ENCODE measurements at places on chromosomes 4 and X.
A peak's percentile ranks its signal among the peaks of the same experiment; 100 is the strongest.

DNA sequence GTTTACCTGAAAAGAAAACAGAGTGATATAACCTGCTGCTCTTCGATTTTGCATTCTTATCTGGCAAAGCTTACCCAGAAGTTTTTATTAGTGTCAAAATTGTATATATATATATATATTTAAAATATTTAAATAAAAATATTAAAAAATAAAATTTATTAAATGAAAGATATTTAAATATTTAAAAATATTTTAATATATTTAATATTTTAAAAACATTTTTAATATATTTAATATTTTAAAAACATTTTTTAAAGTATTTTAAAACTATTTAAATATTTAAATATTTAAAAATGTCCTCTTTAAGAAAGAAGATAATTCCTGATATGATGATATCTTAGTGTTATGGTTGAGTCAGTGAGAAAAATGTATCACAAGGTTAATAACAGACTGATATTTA, 317.2 kb downstream of the EPHA5 start:
- no peak for DNase-seq

GRCh38 chrX:110863883-110864282, 68.3 kb upstream of the CHRDL1 start:
- DNase-seq = no peak

DNA sequence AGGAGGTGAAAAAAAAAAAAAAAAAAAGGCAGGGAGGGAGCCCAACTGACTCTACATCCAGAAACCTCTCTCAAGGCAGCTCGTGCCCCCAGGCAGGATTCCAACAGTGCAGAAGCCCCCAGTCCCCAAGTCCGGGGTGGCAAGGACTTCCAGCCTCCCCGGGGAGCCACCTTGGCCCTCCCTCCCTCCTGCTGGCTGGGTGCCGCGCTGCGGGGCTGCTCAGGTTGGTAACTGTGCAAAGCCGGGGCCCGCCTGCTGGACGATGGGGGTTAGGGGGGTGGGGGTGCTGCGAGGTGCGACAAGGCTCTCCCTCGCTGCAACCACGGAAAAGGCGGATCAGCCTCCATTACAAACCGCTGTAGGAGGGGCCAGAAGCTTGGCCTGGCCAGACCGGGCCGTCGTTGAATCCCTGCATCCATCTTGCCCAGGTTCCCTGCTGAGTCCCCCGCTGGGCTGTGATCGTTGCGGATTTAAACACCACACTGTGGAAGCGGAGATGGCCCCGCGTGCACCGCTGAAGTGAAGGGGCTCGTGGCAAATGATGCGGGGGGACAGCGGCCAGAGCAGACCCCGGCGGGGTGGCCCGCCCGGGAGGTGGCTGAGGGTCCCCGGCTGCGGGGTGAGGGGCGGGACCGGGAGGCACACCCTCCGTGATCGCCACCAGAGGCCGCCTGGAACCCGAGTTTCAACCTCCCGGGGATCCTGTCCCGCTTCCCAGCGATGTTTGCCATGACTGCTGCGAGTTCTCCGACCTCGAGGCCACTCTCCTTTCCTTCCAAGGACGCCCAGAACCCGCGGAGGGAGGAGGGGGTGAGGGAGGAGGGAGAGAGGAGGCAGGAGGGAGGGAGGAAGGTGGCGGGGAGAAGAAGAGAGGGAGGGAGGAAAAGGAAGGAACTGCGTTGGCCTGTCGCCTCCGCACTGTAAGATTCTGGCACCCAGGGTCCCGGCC, 58.0 kb upstream of the DDX3X start:
- no peak for DNase-seq

- no peak for DNase-seq
These were observed 7.8 kb downstream of the PNMA3 start for GRCh38 chrX:153064061-153064460.

GRCh38 chrX:47515941-47516665, 33.1 kb upstream of the ZNF41 start:
- no peak for DNase-seq

GRCh38 chr4:111115881-111116280, 493.0 kb upstream of the PITX2 start:
- no peak for DNase-seq

- no peak for DNase-seq
These were observed 58.2 kb upstream of the NKAP start for GRCh38 chrX:120001787-120002186.

GRCh38 chr4:143700046-143700415, 444 bp downstream of the FREM3 start:
- DNase-seq = no peak

DNA sequence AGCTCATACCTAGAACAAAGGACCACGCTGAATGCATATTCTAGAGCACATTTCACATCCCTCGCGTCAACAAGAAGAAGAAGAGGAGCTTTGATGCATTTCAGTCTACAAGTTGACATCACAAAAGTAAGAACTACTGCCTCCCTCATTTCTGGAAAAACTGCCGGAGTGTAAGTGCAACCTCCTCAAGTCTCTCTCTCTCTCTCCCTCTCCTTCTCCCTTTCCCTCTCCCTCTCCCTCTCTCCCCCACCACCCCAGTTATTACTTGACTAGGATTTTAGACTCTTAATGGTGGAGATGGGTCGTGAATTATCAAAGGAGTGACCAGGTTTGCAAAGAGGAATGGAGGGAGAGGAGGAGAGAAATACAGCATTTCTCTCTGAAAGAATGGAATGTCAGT, 1.4 kb upstream of the IRS4 start:
- DNase-seq = no peak

GRCh38 chr4:80336582-80336981, 1.1 kb downstream of the CFAP299 start:
- no peak for DNase-seq

- DNase-seq = no peak
These were observed 21.1 kb downstream of the MSANTD1 start for GRCh38 chr4:3269991-3270611.

GRCh38 chrX:27968878-27969277, 12.4 kb downstream of the DCAF8L1 start:
- DNase-seq = no peak

GRCh38 chr4:99207911-99208718, 10.9 kb downstream of the ADH6 start:
- DNase-seq = no peak

DNA sequence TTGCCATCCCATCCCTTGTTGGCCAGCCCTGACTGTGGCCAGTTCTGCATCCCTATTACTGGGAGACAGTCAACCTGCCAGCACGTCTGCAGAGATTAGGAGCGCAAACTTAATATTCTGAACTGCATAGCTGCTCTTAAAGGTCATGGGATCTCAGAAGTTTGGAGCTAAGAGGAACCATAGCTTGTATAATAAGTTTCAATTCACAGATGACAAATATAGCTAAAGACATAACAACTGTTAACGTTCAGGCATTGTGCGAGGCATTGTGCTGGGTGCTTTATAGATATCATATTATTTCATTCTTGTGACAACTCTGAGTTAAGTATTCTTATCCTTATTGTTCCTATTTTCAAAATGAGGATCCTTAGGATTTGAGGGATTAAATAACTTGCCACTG, 3.7 kb downstream of the SCARB2 start:
- DNase-seq = no peak

- no peak for DNase-seq
These were observed 7.5 kb upstream of the FAM184B start for GRCh38 chr4:17788956-17789355.

DNA sequence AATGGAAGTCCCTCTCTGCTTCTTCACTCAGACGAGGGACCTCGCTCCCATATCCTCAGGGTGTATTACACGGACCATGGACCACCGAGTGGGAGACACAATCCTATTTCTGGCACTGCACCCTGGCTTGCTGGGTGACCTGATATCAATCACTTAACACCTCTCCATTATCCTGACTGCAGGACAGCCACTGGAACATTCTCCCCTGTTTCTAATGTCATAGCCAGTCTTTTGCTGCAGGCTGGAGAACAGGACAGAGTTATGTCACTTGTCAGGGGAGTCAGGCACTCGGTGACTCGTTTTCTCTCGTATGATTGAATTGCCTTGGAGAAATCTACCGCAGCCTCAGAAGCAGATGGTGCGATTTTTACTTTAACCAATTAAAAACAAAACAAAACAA, 219.1 kb upstream of the IGFBP7 start:
- no peak for DNase-seq

DNA sequence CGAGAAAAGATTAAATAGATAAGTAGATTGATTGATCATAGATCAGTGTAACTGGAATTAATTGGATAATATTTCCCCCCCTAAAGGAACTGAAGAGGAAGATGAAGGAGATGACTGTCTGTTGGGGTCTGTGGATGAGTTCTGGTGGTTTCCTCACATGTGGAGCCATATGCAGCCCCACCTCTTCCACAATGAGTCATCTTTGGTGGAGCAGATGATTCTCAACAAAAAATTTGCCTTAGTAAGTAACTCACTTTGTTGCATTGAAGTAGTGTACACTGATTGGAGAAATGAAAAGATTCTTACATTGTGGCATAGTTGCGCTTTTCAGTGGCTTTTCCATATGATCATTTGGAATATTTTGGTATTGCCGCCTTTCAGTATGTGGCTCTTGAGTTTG, 80.4 kb downstream of the NDST3 start:
- DNase-seq = no peak

- DNase-seq = no peak
These were observed 256.2 kb downstream of the EVC2 start for GRCh38 chr4:5452156-5452555.

DNA sequence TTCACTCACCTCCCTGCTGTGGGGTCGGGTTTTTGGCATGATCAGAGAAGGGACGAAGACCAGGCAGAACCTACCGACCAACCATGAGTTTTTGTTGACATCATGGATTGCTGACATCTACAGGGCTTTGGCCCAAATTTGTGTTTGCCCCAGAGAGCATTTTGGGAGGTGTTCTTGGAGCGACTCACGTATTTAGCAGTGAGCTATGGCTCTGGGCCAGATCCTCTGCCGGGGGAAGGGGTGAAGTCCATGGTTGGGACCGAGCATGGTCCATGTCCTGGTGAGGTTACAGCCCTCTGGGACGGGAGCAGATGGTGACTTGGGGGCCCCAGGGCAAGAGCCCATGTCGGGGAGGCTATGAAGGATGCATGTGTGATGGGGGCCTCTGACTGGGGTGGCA, 17.4 kb downstream of the SORCS2 start:
- DNase-seq = no peak

- peak; percentile 8 for DNase-seq
These were observed 25.4 kb upstream of the LIMCH1 start for GRCh38 chr4:41512596-41512995.

DNA sequence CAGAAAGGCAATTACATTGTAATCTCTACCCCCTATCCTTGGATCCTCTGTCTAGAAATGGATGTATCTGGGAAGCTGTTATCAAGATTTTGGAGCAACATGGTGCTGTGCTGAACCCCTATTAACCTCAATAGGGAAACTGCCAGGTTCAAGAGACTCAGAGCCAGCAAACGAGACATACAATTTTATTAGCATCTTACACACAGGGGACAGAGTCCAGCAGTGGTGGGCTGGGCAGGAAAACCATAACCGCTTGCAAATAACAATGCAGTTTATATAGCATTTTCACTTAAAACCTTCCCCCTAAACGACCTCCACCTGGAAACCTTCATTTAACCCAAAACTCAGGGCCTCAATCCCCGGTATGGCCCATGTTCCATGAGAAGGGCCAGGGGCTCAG, 79.5 kb downstream of the SYTL5 start:
- DNase-seq = no peak

GRCh38 chrX:104330966-104331365, 76.2 kb upstream of the ESX1 start:
- no peak for DNase-seq

GRCh38 chrX:23656684-23657083, 10.6 kb upstream of the PRDX4 start:
- no peak for DNase-seq

GRCh38 chr4:127788517-127788916, 6.4 kb downstream of the HSPA4L start:
- DNase-seq = no peak

- DNase-seq = no peak
These were observed 41.9 kb upstream of the PDGFRA start for GRCh38 chr4:54187148-54187547.

DNA sequence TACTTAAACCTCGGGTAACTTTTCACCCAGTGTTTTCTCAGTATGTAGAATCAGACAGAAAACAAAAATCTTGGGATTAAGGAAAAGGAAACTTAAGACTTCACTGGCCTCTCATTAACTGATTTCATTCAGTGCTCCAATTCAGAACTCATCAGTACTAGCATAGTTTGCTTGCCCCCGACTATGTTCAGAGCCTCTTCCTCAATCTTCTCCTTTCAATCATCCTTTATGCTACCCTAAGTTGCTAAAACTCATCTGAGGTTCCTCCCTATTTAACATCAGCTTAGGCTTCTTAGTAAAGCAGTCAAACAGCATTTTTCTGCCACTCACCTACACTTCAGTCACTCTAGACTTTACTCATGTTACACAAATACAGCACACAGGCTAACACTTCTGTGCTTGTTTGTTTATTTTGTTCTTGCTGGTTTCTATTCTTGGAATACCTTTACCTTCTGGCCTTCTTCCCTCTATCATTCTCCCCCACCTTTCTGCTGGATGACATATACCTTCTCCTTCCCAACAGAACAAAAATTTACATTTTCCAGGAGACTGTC, 163.0 kb upstream of the TLL1 start:
- no peak for DNase-seq

DNA sequence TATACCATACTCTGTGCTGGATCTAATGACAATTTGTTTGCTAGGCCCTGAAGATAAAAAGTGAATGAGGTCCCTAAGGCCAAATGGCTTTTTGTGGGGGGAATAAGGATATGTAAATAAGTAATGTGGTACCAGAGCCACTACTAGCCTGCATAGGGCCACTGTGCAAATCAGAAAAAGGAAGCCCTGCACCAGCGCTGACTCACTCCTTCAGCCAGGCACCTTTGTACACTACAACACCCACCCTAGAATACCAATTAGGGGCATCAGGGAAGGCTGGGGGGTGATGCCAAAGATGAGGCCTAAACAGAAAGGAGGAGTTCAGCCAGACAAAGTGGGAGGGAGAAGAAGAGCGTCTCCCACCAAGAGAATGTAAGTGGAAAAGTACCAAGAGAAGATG, 122.2 kb downstream of the CAMK2D start:
- no peak for DNase-seq

DNA sequence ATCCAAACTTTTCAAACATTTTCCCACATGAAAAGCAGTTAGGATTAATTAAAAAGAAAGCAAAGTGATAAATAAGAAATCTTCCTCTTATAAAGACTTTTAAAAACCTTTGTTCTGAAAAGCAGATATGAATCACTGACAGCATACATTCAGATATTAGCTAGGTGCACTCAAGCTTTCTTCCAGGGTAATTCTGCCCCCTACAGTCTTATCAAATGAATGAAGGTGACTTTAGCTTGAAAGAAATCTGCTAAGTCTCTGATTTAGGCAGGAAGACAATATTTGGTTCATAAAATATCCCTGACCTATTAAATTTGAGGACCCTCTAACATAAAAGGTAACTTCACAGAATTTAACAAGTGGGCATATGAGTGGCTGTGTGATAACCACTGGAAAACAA, 209.1 kb upstream of the FAM47A start:
- DNase-seq = no peak

Measured in SIG-M5 (cell line).